ENCODE measurements at places on chromosomes 7 and 10.

GRCh38 chr10:59708816-59709394, 745 bp downstream of the SLC16A9 start:
- no peak for DNase-seq

DNA sequence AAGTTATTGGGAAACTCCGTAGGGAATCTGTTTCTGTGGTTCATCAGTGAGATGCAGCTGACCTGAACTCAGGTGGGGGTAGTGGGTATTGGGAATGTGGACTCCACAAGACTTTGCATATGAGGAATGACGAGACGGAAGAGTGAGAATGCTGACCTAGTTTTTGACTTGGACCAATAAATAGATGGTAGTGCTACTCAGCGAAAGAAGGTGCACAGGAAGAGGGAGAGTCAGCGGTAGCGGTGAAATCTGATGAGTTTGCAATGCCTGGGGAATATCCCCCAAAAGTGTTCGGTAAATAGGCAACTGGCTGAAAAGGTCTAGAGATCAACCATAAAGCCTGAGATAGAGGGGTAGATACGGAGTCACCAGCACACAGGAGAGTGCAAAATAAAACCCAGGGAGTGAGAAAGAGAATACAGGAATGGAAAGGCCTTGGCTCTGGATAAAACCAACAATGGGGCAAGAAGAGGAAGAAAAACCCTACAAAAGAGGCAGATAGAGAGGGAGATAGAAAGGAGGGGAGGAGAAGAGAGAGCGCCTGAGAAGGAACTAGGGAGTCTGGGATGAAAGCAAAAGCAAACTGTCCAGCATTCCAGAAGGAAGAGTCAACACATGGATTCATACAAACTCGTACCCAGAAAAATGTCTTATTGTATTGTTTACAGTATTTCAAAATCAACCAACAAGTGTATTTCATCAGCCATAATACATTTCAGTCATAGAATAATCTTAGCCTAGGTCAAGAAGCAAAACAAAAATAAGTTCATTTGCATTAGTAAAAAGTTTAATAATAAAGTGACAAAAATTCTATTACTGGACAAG, 5.4 kb downstream of the ARHGAP21 start:
- DNase-seq = no peak

- DNase-seq = no peak
Measured at GRCh38 chr7:2628130-2628482, 3.7 kb upstream of the TTYH3 start.

DNA sequence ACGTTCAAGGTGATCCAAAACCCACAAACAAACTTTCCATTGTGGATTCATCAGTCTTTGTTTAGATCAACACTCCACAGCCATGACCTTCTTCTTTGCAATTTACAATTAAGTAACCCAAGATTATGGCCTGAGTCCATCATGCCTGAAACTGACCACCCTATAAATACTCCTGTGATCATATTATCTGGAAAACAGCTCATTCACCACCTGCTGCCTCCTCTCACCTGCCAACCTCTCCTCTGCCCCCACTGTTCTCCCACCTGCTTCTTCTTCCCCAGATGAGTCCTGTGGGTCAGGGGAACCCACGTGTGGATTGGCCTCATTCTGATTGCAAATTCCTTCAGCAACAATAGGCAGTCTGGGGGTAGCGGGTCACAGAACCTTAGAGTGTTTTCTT, 81.4 kb downstream of the ABLIM1 start:
- no peak for DNase-seq

DNA sequence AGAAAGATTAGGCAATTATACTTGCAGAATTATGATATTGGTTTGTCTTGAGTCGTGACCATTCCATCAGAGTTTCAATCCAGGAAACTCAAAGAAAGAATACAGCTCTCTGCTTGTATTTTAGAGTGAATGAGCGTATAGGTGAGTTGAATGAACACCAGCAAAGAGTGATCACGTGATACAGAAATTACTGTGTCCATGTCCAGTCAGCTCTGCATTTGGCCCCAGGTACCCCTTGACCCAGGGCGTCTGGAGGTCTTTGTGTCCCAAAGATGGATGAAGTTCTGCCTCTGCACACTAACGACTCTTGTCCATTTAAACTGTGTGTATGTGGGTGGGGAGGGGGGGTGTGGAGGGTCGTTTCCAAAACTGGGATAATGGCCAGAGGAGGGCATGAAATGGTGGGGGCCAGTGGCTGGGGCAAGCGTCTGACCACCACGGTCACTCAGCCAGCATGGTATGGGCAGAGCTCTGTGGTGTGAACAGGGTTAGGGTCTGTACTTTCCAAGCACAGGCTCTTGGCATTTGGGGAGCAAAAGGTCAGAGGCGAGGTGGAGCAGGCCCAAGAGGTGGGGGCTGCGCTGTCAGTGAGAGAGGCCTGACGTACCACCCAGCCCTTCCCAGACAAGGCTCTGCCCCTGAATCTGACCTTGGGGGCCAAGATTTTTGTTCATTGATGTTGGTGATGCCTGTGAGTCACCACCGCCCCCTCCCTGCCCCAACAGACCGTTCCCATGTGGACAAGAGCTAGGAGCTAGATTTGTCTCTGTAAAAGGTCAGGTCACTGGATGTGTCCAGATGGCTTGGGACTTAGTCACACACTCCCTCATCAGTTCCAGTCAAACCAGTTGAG, 1.4 kb downstream of the PTPRE start:
- no peak for DNase-seq

- no peak for DNase-seq
Measured at GRCh38 chr10:122326385-122326784, 48.1 kb upstream of the PLEKHA1 start.

GRCh38 chr10:75639736-75640135, 208.3 kb downstream of the LRMDA start:
- DNase-seq = no peak

- no peak for DNase-seq
Measured at GRCh38 chr7:27097686-27098577, 2.1 kb upstream of the HOXA1 start.

DNA sequence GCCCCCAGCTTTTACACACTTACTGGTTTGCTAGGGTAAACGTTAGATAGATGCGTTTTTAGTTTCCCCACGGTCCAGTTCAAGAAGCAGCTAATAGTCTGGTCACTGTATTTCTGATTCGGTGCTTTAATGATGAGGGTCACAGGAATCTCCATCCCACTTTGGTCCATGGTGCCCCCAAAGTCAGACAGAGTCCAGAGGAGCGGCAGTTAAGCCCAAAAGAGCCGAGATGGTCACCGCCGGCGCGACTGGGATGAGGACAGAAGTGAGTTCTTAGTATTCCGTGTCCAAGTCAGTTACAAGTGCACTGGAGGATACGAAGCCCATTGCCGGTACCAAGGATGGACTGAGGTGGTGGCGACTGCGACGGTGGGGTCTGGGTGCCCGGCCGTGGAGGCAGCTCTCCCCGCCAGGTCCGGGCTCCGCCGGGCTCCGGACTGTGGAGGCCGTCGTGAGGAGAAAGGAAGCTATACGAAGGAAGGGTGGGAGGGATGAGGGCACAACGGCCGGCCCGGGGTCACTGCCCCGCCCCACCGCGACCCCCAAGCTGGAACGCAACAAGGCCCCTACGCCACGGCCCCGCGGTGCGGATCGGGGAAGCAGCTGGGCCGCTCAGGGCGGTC, 663 bp downstream of the HERPUD2 start:
- no peak for DNase-seq

DNA sequence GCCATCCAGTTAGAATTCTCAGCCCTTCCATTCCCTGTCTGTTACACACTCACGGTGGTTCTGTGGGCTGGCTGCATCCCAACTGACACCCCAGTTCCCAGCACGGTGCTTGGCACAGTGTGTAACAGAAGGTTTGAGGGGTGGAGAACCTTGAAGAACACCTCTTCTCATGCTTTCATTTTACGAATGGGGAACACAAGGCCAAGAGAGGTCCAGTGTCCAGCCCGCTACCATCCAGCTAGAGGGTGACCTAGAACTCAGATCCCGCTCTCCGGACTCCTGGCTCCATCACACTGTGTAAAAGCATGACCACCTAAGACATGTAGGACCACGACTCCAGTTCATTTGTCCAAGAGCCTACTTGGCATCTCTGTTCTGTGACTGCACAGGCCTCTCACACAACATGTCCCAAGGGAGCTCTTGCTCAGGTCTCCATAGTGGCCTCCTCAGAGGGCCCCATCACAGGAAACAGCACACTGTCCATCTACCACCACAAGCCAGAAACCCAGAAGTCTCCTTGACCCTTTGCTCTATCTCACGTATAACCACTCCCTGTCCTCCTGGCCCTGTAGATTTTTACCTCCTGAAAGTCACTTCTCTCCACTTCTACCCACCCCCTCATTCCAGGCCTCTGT, 2.8 kb upstream of the CDH23 start:
- DNase-seq = no peak

DNA sequence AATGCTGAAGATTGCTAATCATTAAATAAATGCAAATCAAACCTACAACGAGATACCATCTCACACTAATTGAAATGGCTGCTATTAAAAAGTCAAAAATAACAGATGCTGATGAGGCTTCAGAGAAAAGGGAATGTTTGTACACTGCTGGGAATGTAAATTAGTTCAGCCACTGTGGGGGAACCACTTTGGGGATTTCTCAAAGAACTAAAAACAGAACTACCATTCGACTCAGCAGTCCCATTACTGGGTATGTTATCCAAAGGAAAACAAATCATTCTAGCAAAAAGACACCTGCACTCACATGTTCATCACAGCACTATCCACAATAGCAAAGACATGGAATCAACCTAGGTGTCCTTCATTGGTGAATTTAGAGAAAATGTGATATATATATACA, 379.0 kb upstream of the CNTNAP2 start:
- DNase-seq = no peak

- no peak for DNase-seq
Measured at GRCh38 chr7:156379324-156380070, 261.1 kb upstream of the RNF32 start.

DNA sequence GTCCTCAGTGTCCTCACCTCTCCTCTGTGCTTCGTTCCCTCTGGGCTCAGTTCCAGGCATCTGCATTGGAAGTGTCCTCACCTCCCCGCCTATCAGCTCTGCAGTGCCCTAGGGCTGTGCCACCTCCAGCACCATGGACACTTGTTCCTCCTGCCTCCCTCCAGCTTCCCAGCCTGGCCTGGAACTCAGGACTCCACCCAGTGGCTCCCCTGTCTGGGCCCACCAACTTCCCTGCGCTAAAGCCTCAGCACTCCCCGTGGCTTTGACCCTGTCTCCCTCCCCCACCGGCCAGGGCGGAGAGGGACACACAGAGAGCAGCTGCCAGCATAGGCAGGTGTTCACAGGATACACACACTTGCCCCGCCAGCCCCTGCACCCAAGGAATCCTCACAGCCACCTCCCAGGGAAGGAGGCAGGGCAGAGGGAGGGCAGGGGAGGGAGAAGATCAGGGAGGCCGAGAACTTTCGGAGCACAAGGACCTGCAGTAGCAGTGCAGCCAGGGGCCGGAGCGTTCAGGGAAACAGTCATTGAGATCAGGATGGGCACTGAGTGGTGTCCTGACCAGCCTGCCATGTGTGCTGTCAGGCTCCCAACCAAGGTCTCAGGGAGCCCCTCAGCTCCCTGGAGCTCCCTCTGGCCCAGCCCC, 31.3 kb downstream of the ANXA8 start:
- no peak for DNase-seq

DNA sequence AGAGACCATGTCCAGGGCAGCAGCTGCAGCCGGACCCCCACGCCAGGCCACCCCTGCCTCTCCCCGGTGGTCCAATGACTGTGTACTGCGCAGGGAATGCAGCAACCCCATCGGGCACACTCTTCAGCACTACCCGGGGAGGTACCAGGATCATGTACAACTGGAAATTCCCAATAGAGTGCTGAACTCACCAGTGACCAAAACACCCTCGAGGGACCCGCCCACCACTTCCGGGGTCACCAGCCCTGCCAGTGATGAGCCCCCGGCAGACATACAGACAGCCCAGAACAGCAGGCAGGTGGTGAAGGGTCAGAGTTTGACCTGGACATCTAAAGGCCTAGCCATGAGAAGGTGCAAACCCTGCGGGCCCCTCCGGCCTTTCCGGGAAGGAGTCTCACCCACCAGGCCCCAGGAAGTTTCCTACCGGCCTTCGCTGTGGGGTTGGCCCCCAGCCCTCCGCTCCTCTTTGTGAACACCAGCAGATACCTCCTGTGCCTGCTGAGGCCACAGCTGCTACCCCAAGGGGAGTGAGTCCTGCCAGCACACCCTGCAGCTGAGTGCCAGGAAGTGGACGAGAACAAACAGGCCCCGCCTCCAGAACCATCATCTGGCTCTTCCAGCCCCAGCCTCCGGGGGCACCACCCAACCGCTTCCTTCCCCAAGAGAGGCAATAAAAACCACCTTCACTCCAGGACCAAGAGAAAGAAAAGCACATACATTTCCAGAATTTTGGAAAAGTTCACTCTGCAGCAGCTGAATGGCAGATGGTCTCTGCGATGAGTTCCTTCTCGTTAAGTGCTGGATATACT, 5.0 kb upstream of the ANKRD61 start:
- no peak for DNase-seq

GRCh38 chr10:124944982-124945381, 3.1 kb downstream of the ZRANB1 start:
- no peak for DNase-seq

DNA sequence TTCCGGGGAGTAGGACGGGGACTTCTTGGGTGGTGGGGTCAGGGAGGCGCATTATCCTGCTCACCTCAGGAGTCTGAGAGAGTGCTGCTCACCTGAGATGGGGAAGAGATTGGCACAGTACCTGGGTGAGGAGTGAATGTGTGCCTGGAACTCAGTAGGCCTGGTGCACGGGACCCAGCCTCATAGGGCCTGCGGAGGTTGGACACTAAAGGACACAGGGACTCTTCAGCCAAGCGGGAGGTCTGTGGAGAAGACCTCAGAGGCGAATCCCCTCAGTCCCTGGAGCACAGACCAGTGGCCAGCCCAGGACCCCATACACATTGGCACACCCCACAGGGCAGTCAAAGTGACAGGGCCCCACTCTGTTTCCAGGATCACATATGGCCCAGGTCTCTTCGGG, 73.2 kb downstream of the OAT start:
- no peak for DNase-seq

DNA sequence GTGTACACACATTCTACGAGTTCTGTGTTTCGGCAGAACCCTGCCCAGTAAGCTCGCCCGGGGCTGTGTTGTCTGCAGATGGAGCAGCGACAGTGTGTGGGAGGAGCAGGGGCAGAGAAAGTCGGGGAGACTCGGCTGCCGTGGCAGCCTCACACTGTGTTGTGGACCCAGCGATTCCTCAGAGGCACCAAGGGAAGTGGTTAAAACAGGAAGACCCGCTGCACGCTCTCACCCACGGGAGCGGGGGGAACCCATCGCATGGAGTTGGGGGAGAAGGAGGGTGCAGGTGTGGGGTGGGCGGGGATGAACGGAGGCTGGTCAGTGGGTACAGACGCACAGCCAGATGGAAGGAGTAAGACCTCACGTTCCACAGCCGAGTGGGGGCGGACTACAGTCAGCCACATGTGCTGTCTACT, 250.2 kb downstream of the ELFN1 start:
- no peak for DNase-seq
